ENCODE measurements at places on chromosomes 3 and 15.

GRCh38 chr3:132417695-132418411 lies 551 bp downstream of the DNAJC13 start:
- DNase-seq, result peak; percentile 53

DNA sequence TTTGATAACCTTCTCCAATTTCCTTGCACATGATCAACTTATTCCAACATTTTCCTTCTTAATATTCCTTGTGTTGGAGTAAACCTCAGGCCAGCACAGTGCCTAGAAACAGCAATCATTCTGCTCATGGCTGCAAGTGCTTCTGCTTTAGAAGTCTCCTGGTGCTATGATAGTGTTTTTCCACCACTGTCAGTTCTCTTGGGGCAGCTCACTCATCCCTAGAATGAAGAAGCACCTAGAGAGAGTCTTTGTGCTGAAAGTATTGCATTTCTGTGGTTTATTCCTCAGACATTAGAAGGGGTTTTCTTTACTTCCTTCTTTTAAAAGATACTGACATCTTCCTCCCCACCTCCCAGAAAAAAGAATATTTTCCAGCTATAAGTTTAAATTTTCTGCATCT lies 183.5 kb downstream of the RYR3 start:
- DNase-seq, result no peak

- no peak for DNase-seq
Observed at GRCh38 chr15:97026781-97027180, 696.3 kb downstream of the NR2F2 start.

GRCh38 chr3:63705092-63705645 lies 52.7 kb downstream of the SNTN start:
- DNase-seq, result no peak

GRCh38 chr3:177852001-177852807 lies 654.9 kb upstream of the TBL1XR1 start:
- no peak for DNase-seq

DNA sequence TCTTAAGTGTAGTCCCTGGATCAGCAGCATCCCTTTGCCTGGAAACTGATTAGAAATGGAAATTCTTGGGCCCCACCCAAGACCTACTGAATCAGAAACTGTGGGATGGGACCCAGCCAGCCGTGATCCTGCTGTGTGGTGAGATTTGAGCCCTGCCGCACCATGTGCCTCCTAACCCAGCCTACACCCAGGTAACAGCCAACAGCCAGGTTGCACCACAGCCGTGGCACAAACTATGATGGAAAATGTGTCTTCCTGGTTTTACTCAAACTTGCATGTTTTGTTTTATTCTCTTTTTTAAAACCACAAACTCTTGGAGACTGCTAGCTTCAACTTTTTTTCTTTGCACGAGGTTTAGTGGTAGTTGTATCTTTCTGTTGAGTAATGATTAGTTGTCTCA lies 2.6 kb downstream of the LIMD1 start:
- peak; percentile 14 for DNase-seq

DNA sequence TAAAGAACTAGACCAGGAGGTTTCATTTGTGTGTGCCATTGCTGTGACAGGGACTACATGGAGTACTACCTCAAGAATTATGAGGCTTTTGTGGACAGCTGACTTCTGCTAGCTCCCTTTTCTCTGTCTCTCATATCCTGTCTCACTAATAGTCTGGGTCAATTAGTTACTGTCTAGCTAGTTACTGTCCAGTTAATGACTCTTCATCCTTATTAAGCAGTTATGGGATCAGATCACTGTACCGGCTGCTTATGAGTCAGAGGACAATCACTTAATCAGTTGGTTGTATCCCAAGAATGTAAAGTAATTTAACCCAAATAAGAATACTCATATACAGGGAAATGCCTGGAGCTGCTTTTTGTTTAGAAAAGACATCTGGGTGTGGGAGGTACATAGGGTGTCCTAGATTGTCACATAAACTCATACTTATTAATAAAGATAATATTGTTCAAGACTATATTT lies 158.0 kb downstream of the CDIN1 start:
- DNase-seq, result peak; percentile 8

DNA sequence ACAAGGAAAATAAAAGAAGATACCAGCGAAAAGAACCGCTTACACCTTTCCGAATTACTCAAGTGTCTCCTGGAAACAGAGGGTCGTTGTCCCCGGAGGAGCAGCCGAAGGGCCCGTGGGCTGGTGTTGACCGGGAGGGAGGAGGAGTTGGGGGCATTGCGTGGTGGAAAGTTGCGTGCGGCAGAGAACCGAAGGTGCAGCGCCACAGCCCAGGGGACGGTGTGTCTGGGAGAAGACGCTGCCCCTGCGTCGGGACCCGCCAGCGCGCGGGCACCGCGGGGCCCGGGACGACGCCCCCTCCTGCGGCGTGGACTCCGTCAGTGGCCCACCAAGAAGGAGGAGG lies 325 bp downstream of the ALCAM start:
- peak; percentile 30 for DNase-seq

DNA sequence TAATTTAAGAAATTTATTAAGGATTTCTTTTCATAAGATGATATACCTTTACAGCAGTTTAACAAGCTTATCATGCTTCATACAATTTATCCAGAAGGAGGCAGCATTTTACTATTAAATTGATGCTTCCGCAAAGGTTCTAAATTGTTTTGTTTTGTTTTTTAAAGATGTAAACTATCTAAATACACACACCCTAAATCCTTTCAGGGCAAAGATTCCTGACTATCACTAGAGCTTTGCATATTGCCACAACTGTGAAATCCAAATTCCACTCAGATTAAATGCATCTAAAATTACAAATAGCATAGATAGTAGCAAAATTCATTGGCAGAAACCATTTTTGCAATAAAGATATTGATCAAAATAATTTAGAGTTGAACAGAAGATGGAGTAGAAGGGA lies 44.5 kb upstream of the CCNL1 start:
- no peak for DNase-seq

DNA sequence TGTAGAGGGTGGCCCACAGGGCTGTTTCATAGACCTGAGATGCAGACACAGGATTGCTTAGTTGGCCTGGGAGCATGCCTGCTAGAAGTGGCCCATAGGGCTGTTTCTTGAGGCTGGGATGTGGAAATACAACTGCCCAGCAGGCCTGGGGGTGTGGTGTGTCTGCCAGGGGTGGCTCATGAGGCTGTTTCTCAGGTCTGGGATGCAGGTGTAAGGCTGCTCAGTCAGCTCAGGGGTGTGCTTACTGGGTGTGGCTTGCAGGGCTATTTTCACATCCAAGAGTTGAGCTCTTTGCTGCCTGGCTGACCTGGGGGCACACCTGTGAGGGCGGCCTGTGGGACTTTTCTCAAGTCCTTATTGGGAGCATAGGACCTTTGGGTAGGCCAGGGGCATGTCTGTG lies 131.3 kb downstream of the DOCK3 start:
- DNase-seq, result no peak

- DNase-seq, result peak; percentile 53
Observed at GRCh38 chr3:114363554-114364202, 69.8 kb downstream of the TIGIT start.

GRCh38 chr3:191702121-191702520 lies 241.2 kb downstream of the PYDC2 start:
- no peak for DNase-seq

GRCh38 chr3:196875258-196875657 lies 7.5 kb downstream of the SENP5 start:
- no peak for DNase-seq

DNA sequence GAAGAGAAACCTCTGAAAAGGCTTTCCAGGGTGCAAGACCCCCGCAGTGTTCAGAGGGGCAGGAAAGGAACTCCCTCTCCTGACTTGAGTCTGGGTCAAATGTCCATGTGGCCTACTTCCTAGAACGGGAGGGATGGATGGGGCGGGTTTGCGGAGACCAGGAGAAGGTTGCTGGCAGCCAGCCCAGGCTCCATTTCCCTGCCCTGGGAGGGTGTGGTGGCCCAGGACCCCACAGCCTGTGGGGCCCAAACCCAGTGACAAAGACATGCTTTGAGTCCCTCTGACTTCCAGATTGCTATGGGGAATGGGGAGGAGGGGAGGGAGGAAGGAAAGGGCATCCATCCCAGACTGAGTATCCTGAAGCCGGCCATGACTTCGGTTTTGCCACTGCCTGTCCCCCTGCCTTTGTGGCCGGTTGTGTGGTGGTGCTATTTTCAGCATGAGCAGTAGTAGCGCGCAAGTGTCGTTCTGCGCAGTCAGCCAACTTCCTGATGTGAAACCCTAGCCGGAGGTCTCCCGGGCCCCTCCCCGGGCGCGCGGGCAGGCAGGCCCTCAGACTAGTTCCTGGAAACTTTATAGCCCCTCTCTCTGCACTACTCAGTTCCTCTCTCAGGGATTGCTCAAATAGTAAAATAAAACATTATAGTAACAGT lies 24.4 kb downstream of the MAGEF1 start:
- no peak for DNase-seq

DNA sequence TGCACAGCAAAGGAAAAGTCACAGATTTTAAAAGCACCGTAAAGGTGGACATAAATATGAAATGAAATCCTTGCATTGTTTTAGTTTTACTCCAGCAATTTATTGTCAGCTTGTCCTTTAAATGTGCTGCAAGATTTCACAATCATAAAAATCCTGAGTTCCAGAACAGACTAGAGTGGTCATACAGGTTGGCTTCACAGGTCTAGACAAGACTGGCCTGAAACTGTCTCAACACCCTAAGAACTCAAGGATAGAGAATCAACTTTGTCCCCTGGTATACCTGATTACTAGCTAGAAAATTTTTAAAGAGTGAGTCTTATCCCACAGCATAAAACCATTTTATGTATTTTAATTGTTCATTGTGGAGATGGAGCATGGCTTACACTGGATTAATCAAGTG lies 521.7 kb upstream of the MCTP2 start:
- no peak for DNase-seq

GRCh38 chr3:65642883-65643282 lies 395.8 kb downstream of the MAGI1 start:
- no peak for DNase-seq

DNA sequence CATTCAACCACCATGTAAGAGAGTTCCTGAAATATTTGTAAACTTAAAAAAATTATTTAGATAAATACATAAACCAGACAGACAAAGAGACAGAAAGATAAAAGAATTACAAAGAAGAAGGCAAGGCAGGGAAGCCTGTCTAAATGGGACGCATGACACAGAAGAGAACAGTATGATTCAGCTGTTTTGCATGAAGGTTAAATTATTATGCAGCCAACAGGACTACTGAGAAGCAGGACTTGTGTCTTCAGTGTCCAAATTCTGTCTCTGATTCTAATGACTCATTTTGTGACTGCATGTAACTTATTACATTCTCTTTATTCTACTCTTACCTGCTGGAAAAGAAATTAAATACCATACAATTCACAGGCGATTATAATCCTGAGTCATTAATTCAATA lies 340.4 kb upstream of the KCNMB2 start:
- DNase-seq, result no peak

- DNase-seq, result no peak
Observed at GRCh38 chr3:197841789-197842188, 50.7 kb downstream of the LRCH3 start.

GRCh38 chr3:80043226-80043625 lies 275.4 kb upstream of the ROBO1 start:
- DNase-seq, result no peak

- DNase-seq, result no peak
Observed at GRCh38 chr3:151062611-151063010, 22.9 kb upstream of the MED12L start.

DNA sequence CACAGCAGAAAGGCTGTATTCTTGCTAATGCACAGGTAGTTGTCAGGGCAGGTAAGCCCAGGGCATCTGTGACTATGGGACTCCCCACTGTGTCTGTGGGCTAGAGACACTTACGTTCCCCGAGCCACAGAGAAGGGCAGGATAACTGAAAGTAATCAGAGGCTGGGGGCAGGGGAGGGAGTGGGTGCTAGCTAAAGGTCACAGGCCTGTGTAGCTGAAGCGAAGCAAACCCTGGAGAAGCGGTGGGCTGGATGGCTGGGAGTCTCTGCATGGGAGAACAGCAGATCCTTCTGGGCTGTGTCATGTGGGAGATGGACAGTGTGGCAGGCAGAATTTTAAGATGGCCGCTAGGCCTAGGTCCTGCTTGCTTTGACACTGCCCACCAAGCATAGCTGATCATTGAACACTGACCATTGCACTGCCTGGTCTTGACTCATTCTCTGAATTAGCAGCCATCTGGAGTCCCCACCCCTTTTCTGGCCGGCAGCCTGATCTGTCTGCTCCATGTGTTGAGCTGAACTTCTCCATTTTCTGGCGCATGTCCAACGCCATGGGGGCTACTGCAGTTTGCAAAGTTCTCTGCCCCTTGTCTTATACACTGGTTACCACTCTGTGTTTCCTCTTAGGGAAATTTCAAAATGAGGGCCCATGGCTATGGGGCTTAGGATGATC lies 110.0 kb downstream of the DGKG start:
- DNase-seq, result no peak

DNA sequence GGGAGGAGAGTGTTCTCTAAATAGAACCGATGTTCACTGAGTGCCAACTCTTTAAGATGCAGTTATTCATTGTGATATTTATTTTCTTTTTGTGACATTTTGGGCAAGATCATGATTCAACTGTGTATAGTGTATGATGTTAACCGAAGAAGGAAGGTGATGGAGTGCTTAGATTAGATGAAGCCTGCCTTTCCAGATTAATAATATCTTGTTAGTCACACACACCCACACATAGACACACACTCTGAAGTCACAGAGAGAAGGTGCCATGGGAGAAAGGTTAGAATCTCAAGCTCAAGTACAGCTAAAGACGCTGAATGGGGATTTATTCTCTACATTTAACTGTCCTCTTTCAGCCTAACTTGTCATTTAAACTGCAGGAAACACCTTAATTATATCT lies 77.0 kb downstream of the SLC9A9 start:
- DNase-seq, result no peak

- no peak for DNase-seq
Observed at GRCh38 chr3:64441861-64442260, 216.6 kb upstream of the PRICKLE2 start.

DNA sequence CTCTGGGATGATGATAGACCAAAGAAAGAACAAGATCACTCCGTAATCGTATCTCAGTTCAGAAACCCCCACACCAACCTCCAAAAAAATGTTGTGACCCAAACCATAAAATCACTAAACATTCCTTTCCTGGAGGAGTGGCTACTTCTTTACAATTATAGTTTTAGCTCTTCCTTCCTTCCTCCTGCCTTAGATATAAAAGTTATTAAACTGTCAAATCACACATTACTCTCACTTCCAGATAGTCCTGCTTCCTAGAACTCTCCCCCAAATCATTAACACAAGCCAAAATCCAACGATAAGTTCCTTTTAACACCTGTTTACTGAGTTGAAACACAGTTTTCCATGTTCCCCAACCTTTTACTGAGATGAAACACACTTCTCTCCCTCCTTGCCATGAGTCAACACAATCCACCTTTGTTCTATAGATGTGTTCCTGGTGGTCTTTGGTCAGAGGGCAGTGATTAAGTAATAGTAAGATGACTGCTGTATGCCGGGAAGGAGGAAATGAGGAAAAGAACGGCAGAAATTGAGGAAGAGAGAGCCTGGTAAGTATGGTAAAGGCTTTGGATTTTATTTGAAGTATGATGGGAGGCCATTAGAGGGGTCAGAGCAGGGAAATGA lies 8.3 kb upstream of the CRYGS start:
- DNase-seq, result no peak

DNA sequence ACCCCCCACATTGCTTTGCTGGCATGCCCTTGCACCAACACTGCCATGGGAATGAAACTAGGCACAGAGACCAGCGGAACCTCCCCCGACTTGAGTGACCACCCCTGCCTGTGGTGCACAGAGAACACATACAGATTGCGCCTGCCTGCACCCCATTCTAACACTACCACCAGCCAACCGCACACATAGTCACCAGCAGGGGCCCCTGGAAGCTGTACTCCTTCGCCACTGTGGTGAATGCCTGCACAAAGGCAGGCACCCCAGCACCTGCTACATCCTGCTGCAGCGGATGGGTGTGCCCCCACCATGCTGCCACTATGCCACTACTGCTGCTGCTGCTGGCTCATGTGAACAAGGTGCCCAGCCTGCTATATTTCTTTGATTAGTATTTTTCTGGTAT lies 27.4 kb upstream of the DNAAF4 start:
- DNase-seq, result no peak
